Stimulated activated naive CD4-positive, alpha-beta T cell treated with Interleukin-2 at 50 U/mL for 16 hours (primary cell): ENCODE measurements at places on chromosomes 4 and X.

DNA sequence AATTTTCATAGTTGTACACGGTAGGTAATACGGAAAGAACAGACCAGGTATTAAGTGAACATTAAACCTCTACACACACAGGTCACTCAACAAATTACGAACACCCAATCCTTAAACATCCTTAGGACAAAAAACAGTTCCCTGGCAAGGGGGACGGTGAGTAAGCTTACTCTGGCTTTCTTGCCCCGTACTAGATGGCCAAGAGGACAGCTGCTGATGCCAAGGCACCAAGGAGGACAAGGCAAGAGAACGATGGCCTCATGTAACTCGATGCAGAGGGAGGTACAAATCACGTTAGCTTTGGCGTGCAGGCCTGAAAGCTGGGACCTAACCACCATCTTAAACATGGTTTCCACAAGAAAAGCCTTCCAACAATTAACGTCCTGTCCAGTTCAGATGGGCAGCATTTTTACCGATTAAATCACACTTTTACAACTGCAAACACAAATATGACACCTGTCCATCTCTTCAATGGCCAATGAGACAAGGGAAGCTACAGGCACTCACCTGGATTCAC, 23.7 kb downstream of the FAT1 start:
- DNase-seq, result no peak

DNA sequence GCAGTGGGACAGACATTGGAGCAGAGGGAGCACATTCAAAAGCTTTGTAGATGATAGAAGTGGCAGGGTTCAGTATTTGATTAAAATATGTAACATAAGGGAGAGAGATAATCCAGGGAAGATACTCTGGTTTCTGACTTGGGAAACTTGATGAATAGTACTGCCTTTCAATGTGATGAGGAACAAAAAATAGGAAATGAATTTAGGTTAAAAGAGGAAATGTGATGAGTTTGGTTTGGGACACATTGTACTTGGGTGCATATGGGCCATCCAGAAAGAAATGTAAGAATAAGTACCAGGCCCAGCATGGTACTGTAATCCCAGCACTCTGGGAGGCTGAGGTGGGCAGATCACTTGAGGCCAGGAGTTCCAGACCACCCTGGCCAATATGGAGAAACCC, 20.9 kb upstream of the NDNF start:
- DNase-seq, result no peak

DNA sequence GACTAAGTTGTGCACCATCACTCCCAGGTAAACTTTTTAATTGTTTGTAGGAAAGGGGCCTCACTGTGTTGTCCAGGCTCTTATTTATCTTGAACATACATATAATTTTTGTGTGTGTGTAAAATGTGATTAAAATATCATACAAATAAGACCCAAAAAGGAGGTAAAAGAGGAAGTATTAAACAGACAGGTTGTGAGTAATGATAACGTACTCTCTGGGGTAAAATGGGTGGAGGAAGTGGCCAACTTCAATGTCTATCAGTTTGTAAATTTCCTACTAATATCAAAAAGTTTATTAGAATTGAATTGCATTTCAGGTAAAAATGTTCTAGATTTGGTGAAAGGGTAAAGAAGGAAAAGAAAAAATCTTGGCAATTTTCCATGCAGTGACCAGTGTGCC, 48.8 kb downstream of the SULT1E1 start:
- DNase-seq, result no peak

GRCh38 chr4:77187322-77187721, 30.3 kb downstream of the CCNG2 start:
- no peak for DNase-seq

DNA sequence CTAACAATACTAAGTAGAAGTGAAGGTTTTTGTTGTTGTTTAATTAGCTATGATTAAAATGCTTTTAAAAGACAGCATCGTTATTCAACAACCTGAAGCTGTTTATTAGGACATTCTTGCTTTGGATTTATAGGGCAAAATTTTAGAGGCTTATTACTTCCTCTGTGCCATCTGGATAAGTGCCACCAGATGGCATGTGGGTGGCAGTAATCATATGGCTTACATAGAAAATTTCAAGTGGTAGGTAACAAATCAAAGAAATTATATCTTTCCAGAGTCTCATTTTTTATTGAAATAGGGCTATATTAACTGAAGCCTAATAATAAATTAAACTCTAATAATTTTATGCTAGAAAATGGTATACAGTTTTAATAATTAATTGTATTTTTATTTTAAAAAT, 83.3 kb upstream of the HTR2C start:
- DNase-seq, result no peak

- DNase-seq, result no peak
Measured at GRCh38 chr4:112001041-112001440, 144.2 kb upstream of the FAM241A start.

DNA sequence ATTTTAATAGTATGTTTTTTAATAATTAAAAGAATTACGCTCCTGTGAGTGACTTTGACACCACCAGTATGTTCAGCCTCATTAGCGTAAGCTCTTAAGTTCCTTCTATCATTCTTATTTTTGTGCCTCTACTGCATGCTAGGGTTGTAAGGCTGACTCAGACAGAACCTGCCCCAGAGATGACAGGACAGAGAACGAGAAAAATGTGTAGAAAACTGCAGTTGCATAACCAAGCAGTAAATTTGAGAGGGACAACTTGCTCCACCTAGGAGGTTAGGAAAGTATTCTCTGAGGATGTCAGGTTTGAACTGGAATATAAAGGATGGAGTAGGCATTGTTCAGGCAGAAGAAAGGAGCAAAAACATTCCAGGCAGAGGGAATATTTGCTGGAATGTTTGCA, 98.7 kb downstream of the NFKB1 start:
- no peak for DNase-seq

- DNase-seq, result no peak
Measured at GRCh38 chrX:3940000-3940610, 226.7 kb upstream of the PRKX start.
